ENCODE measurements at places on chromosomes 5 and 9.

DNA sequence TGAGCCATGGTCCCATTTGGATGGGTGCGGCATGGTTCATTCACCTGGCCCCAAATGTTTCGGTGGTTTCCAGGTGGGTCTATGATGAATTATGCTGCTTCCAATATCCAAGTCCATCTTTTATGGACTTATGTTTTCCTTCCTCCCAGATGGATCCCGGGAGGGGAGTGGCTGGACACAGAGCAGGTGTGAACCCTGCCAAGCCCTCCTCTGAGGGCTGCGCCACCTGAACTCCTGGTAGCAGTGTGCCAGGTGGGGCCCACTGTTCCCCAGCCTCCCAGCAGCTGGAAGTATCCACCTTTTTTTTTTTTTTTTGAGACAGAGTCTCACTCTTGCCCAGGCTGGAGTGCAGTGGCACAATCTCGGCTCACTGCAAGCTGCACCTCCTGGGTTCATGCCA lies 42.9 kb downstream of the WNK2 start:
- DNase-seq: no peak

DNA sequence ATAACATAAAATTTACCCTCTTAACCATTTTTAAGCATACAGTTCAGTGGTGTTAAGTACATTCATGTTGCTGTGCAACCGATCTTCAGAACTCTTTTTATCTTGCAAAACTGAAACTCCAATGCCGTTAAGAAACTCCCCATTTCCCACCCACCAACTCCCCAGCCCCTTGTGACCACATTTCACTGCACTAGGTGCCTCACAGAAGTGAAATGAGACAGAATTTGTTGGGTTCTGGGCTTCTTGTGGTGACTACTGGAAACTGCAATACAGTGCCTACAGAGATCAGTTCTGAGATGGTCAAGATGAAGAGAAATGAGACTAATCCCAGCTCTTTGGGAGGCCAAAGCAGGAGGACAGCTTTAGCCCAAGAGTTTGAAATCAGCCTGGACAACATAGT lies 202.1 kb upstream of the SLC30A5 start:
- no peak for DNase-seq

GRCh38 chr5:66232706-66233445 lies 88.8 kb downstream of the SREK1 start:
- no peak for DNase-seq

- DNase-seq: no peak
Observed at GRCh38 chr5:87361536-87362213, 51.1 kb downstream of the CCNH start.

Measured in GM04503 (cell line).